ENCODE measurements at places on chromosomes 6 and 20.

- no peak for DNase-seq
Measured at GRCh38 chr6:18186540-18187250, 31.5 kb downstream of the KDM1B start.

DNA sequence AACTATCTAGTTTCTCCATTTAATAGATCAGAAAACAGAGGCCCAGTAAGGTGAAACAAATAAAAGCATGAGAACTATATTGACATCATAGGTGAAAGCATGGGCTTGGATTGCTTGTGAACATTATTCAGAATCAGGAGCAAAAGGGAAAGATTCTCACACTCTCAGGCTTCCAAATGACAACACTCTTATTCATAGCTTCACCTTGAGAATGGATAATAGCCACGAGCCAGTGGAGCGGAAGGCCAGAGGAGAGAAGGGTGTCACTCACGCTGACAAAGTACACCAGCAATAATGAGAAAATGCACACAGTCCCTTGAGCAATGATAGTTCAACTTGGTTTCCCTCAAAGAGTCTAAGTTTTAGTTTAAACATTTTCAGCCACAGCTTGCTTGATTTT is 339.0 kb downstream of the TPBG start:
- DNase-seq, result no peak

DNA sequence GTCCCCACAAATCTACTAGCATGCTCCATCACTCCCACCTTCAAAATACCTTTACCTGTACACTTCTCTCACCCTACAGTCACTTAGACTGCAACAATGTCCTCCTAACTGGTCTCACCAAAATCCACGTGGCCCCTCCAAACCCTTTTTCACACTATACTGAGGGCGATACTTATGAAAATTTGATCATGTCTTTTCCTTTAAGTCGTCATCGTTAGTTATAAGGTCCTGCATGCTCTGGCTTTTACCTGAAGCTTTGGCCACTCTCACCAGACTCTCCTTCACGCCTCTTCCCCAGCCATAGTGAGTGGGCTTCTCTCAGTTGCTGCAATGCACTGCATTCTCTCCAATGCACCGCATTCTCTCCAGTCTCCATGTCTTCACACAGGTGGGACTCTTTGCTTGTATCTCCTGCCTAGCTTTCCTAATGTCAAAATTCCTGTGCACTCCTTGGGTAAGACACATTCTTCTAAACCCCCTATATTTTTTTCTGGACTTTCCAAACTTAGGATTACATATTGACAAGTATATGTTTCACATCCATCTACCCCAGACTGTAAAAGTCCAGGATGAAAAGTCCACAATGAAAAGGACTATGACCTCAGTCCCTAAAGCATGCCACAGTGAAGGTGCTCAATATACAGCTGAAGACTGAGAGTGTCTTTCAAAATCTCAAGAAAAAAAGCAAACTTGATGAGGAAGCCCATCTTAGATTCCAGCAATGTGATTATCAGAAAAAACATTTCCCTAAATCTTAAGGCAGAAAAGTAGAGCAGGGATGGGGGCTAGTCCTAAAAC is 24.7 kb downstream of the PTPRK start:
- no peak for DNase-seq

- no peak for DNase-seq
Measured at GRCh38 chr6:80341330-80341729, 234.9 kb downstream of the BCKDHB start.

DNA sequence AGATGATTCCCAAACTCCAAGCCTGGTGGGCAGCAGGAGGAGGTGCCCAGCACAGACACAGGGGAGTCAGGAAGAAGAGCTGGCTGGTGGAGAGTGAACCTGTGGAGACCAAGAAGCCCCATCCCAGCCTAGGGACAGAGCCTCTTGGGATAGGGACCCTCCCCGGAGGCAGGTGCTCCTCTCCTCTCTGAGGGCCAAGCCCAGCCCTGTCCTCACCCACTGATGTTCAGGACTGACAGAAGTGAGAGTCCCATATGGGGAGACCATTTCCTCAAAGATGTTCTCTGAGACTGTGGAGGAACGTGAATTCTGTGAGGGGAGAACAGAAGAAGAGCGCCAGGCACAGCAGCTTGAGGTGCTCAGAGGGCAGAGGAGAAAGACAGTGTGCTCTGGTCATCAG is 2.4 kb upstream of the EBF4 start:
- no peak for DNase-seq

- no peak for DNase-seq
Measured at GRCh38 chr6:129146902-129147301, 264.0 kb downstream of the LAMA2 start.

- no peak for DNase-seq
Measured at GRCh38 chr20:18101125-18101810, 36.4 kb upstream of the KAT14 start.

GRCh38 chr20:51735728-51736600 is 32.2 kb downstream of the ATP9A start:
- no peak for DNase-seq

DNA sequence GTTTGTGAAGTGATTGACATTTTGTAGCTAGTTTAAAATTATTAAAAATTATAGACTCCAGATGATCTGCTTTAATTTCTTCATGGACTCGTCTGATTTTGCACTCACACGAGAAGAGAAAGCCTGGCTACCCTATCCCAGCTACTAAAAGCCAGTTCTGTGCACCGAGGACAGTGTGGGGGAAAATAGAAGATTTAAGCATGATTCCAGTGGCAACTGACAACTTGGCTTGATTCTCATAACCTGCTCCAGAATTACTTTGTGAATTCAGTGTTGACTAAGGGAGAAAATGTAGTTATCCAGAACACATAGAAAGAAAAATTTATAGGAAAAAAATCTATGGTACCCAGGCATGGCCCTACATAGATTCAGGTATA is 88.7 kb downstream of the SNAP25 start:
- no peak for DNase-seq

- DNase-seq, result peak; percentile 60
Measured at GRCh38 chr6:32255199-32256153, 31.6 kb upstream of the NOTCH4 start.

GRCh38 chr20:61835301-61835700 is 230.4 kb downstream of the TAF4 start:
- DNase-seq, result no peak

- no peak for DNase-seq
Measured at GRCh38 chr6:144613859-144614258, 328.7 kb downstream of the UTRN start.

DNA sequence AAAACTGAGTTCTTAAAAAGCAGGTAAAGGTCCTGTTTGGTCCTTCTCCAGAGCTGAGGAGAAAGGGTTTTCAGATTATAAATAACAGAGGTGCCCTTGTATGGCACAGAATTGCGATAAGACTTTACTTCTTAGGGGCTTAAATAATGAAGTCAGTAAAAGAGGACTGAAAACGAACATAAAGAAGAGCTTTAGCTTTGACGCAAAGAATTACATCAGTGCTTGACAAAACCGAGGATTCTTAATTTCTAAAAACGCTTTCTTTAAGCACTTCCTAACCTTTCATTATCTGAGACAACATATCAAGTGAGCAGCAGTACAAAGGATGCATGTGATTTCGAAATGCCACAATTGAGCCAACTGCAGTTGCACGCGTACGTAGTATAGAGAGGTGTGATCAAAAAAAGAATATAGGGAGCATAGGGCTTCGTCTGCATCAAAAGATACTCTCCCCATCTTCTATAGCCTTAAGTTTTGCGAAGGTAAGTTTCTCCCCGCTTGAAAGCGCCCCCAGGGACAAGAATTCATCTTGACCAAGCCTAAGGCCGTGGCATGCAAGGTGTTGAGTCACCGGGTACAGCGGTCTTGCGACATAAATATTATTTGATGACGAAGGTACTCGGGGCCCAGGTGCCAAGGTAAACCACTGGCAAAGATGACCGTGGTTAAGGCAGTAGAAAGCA is 778 bp upstream of the LOC128125822 start:
- peak; percentile 92 for DNase-seq

GRCh38 chr20:41180599-41181333 is 43.4 kb downstream of the PLCG1 start:
- no peak for DNase-seq

DNA sequence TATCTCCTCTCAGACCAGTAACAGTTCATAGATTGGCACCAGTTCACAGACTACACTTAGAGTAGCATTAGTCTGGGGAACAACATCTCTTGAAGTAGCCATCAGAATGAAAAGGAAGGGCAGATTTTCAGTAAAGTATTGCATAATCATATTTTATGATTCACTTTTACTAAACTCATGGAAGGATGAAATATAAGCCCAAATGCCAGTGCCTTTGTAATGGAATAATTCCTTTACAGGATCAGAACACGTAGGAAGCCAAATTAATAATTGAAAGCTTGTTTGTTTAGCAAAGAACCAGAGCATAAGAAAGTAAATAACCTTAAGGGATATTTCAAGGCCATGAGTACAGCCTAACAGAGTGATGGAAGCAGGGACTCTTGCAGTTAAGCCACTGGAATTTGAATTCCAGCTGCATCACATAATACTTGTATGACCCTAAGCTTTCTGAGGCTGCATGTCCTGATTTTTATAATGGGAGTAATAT is 11.4 kb upstream of the LOC128125822 start:
- DNase-seq, result no peak

GRCh38 chr6:15798533-15799255 is 135.9 kb upstream of the DTNBP1 start:
- no peak for DNase-seq

- DNase-seq, result no peak
Measured at GRCh38 chr6:82924799-82925535, 140.7 kb downstream of the UBE3D start.

DNA sequence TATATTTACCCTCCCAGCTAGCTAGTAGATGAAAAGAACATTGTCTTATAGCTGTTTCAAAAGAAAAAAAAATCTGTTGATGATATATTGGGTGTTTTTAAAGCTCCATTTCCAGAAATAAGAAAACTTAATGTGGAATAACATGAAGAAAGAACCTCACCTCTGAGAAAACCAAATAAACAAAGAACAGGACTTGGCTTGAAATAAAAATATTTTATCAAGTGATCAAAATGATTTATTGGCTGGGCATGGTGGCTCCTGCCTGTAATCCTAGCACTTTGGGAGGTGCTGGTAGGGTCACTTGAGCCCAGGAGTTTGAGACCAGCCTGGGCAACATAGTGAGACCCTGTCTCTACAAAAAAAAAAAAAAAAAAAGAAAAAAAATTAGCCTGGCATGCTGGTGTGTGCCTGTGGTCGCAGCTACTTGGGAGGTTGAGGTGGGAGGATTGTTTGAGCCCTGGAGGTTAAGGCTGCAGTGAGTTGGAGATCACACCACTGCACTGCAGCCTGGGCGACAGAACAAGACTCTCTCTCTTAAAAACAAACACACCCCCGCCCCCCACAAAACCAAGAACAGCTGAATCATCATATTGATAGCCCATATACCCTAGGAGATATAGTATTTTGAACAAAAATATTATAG is 7.9 kb downstream of the RNF24 start:
- no peak for DNase-seq

GRCh38 chr6:36139431-36139830 is 9.1 kb downstream of the MAPK13 start:
- DNase-seq, result no peak

GRCh38 chr20:35523298-35523888 is 6.1 kb downstream of the C20orf173 start:
- DNase-seq, result no peak

All from body of pancreas (tissue), 4 donors.